NCI-H2171 treated with DMSO at 0.1 percent for 48 hours (cell line): ENCODE measurements at places on chromosomes 2 and 18.
A peak's percentile ranks its signal among the peaks of the same experiment; 100 is the strongest.

GRCh38 chr2:217166241-217166850, 306.5 kb upstream of the TNP1 start:
- DNase-seq, result peak; percentile 26

GRCh38 chr2:138752197-138752956, 27.8 kb downstream of the NXPH2 start:
- no peak for DNase-seq

GRCh38 chr2:174157053-174157452, 91.3 kb downstream of the OLA1 start:
- DNase-seq, result no peak

DNA sequence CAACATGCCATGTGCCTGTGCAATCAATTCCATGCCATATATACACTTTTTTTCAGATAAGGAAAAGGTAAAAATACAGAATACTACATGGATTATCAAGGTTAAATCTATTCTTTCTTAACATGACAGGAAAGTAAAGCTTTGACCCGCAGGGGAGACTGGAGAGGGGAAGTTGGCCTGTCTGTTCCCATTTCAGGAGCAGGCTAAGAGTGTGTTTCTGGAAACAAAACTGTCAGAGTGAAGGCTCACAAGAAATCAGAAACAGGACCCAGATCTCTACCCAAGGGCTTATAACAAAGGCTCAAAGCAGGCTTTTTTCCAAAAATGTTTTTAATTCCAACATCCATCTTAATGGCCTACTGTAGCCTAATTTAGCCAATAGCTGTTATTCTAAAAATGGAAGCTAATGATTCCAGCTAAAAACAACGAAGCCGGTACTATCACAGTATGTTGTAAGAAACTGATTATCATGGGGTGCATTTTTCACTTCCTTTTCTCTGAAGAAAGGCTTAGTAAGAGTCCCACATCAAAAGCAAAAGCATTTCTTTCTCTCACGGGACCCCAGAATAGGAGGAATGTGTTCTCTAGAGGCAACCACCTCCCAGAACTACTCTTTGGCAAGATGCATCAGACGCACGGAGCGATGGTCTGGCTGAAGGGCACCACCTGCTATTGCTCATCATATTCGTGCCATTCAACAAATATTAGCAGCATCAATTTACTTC, 41.4 kb downstream of the FECH start:
- DNase-seq, result no peak

GRCh38 chr2:67510745-67511144, 113.6 kb downstream of the ETAA1 start:
- no peak for DNase-seq

DNA sequence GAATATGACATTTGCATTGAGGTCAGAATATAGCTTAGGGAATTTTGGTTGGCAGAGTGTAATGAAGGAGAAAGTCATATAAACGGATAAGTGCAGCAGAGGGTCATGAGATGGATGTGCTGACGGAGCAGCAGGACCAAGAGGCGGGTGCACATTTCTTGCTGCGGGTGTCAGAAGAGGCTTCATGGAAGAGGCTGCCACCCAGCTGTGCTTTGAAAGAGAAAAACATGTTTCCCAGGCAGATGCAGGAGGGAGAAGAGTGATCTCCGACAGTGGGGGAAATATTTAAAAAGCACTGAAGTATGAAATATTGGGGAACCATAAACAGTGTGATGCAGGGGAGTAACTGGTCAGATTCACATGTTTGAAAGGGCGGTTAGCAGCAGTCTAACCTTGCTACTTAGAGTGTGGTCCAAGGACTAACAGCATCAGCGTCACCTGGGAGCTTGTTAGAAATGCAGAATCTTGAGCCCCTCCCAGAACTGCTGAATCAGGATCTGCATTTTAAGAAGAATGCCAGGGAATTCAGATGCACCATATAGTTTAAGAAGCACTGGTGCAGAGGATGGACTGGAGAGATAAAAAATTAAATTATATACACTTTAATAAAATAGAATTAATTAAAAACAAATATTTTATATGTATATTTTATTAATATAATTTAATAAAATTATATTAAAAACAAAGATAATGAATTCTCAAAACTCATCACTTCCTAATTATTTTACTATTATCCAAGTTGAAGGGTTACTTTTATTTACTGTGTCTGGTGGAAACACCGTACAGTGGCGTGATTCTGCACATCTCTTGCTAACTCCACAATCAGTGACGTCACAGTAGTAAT, 36.1 kb upstream of the SCYGR1 start:
- DNase-seq, result no peak

DNA sequence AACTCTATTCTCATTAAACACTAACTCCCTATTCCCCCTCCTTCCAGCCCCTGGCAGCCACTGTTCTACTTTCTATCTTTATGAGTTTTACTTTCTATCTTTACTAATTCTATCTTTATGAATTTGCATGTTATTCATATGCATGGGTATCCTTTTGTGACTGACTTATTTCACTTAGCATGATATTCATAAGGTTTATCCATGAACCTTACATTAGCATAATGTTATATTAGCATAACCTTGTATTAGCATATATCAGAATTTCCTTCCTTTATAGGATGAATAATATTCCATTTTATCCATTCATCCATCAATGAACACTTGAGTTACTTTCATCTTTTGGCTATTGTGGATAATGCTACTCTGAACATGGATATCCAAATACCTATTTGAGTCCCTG, 41.8 kb downstream of the MSTN start:
- DNase-seq, result no peak

GRCh38 chr2:27378096-27378808, 2.3 kb downstream of the ZNF513 start:
- DNase-seq, result no peak

GRCh38 chr2:235201756-235202155, 249.9 kb downstream of the SH3BP4 start:
- peak; percentile 48 for DNase-seq
